ENCODE measurements at places on chromosomes 16 and 17.
A peak's percentile ranks its signal among the peaks of the same experiment; 100 is the strongest.

DNA sequence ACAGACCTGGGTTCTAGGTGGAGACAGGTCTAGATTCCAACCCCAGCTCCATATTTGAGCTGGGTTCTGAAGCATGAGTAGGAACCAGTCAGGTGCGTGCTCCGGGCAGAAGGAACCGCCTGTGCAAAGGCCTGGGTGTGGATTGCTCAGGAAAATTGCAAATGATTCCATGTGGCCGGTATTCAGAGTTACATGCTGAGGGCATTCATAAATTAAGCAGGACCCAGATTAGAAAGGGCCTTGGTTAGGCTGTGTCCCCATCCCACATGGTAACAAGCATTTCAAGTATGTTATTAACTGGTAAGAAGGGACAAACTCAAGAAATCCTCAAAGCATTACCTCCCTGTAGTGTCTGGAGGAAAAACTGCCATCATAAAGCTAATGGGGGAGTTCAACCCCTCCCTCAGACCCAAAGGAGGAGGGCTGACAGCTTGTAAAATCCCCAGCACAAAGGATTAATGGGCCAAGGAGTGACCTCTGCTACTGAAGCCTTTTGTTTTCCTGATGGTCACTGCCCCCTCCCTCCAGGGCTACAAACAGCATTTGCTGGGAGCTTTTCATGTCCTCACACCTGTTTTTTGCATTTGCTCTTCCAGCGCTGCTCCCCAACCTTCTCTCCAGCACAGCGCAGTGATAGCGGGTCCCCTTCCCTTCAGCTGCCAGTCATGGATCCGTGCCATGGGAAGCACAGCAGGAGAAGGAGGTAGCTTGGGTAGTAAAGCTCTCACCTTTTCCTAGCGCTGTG lies 218.0 kb downstream of the C16orf95 start:
- DNase-seq, result no peak

- DNase-seq, result no peak
These were observed 1503.7 kb downstream of the CDH11 start for GRCh38 chr16:63617990-63618763.

GRCh38 chr17:30360086-30360808 lies 18.5 kb upstream of the CPD start:
- peak; percentile 46 for DNase-seq

DNA sequence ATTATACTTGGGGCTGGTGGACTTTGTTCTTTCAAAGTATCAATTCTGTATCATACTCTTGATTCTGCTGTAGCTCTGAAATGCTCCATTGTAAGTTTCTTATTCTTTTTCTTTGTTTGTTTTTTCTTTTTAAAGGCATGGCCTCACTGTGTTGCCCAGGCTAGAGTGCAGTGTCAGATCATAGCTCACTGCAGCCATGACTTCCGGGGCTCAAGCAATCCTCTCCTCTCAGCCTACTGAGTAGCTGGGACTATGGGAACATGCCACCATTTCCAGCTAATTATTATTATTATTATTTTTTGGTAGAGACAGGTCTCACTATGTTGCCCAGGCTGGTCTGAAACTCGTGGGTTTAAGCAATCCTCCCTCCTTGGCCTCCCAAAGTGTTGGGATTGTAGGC lies 38.9 kb upstream of the METTL9 start:
- DNase-seq, result no peak

DNA sequence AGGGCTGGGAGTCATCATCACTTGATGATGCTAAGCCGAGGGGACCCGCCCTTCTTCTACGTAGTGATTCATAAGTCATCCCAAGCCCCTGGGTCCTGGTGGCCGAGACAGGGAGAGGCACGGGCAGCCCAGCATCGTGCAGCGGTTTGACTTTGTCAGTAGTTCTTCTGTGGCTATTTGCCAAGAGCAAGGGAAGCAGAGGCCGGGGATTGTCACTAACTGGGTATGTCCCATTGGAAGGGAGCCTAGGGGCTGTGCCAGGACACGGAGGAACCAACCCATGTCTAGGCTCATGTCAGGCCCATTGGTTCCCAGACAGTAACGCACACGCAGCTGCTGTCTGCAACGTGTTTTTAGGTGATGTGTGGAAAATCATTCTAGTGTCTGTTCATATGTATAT lies 58.5 kb downstream of the ATP2C2 start:
- DNase-seq, result no peak

All from HL-60 (cell line).